ENCODE measurements at places on chromosomes 4 and X.

- no peaks in the 10 kb centered on the region for H3K27me3 ChIP-seq
- no peak overlapping the region for H3K4me3 ChIP-seq
- no peak overlapping the region for H3K27ac ChIP-seq
- H3K36me3 ChIP-seq = no peaks in the 10 kb centered on the region
- no peaks in the 10 kb centered on the region for H3K4me1 ChIP-seq
- DNase-seq = no peak
Measured at GRCh38 chr4:158597879-158598596, 73.6 kb downstream of the C4orf46 start.

DNA sequence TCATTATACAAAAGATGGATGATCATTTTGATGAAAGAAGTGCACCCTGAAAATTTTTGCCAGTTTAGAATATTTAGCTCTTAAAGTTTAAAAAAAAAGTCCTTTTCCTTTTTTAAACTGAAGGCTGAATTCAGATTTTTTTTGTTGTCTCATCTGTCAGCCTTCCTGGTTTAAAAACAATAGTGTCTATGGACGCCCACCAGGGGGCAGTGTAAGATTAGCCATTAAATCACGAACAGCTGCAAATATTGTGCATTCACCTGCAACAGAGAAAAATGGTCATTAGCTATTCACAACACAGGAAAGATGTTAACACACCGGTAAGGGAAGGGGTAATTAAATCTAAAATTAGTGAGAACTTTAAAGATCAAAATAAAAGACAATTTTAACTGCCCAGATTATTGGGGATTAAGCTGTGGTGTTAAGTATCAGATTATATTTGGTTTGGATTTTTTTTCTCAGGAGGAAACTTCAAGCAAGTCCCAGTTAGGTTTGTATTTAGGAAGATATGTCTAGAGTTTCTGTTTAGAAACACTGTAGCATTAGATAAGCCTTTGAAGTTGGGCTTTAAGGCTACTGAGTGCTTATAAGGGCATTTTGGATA is 4.4 kb upstream of the CXorf38 start:
- no peak overlapping the region for H3K4me3 ChIP-seq
- DNase-seq = no peak
- H3K27ac ChIP-seq = no peak overlapping the region
- H3K36me3 ChIP-seq = no peaks in the 10 kb centered on the region
- H3K4me1 ChIP-seq = peaks cover 4% of the 10 kb centered on the region
- no peaks in the 10 kb centered on the region for H3K27me3 ChIP-seq

GRCh38 chr4:5079581-5079980 is 28.3 kb downstream of the STK32B start:
- no peaks in the 10 kb centered on the region for H3K4me1 ChIP-seq
- no peak overlapping the region for H3K4me3 ChIP-seq
- H3K27ac ChIP-seq = no peak overlapping the region
- no peak for DNase-seq
- H3K36me3 ChIP-seq = no peaks in the 10 kb centered on the region

- no peaks in the 10 kb centered on the region for H3K4me1 ChIP-seq
- no peak overlapping the region for H3K27ac ChIP-seq
- no peaks in the 10 kb centered on the region for H3K36me3 ChIP-seq
Measured at GRCh38 chrX:120350450-120351138, 11.3 kb upstream of the ATP1B4 start.

DNA sequence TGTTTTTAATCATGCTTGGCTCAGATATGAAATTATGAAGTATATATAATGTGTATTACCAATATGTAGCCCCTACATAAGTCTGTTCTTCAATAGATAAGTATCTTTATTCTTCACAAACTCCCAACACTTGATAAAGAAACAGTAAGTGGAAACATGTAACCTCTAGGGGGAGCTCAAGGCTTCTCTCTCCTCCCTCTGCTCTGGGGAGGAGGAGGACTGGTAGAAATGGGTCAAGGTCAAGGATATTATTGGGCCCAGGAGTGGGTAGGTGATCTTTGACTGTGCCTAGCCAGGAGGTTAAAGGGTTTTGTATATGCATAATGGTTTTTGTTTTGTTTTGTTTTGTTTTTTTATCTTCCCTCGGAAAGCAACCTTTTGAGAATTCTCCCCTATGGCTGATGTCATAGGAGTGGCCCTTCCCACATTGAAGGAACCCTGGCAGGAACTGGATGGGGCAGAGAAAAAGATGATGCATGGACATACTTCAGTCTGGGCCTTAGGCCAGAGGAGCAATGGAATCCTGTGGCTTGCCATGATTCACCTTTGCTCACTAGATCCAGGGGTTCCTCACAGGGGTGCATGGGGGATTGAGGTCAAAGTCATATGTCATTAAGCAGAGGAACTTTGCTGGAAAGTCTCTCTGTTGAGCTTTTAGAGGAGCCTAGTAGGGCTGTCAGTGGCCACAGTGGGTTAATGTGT is 460.3 kb downstream of the MID1IP1 start:
- H3K4me3 ChIP-seq = no peak overlapping the region
- H3K27me3 ChIP-seq = peaks cover 54% of the 10 kb centered on the region
- no peak for DNase-seq
- no peaks in the 10 kb centered on the region for H3K36me3 ChIP-seq

Data from breast epithelium (tissue), 4 donors.